ENCODE measurements at places on chromosomes 4 and X.

GRCh38 chr4:1841201-1841886 is 14.6 kb downstream of the LETM1 start:
- DNase-seq: no peak

GRCh38 chr4:77175201-77175611 is 18.2 kb downstream of the CCNG2 start:
- no peak for DNase-seq

GRCh38 chr4:135934026-135934425 is 1598.3 kb downstream of the PCDH18 start:
- no peak for DNase-seq

DNA sequence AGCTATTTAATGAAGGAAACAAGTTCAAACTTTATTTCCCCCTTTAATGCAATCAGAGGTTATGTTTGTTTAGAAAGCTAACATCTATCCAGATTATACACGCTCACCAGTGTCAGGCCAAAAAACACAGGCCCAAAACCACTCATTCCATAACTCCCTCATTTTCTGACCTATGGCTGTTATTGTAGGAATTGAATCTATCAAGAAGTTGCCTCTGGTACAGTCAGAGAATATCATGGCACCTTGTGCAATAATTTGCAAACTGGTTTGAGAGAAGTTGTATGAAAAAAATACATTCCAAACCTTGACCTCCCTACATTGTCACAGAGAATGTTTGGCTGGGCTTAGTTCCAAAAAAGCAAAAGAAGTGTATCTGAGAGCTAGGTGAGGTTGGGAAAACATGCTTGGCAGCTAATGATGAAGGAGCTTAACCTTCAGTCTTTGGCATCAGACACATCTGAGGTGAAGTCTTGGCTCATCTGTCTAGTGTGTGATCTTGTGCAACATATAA is 591.0 kb downstream of the ANKRD50 start:
- DNase-seq: no peak

GRCh38 chrX:154714925-154715324 is 36.0 kb downstream of the GAB3 start:
- no peak for DNase-seq

- no peak for DNase-seq
These were observed 31.6 kb downstream of the RASSF6 start for GRCh38 chr4:73588613-73589012.

DNA sequence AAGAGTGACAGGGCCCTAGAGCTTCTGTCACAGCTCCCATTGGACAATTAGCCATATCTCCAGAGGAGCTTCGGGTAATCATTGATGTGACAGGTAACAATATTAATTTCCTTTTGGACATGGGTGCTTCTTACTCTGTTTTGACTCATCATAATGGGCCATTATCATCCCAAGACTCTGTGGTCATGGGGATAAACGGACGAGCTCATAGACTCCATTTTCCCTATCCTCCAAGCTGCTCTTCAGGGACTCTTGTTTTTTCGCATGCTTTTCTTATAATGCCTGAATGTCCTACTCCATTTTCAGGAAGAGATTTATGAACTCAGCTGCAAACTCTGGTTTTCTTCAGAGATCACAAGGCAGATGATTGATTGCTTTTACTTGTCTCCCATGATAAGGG is 17.0 kb upstream of the UGT2B17 start:
- DNase-seq: no peak

GRCh38 chrX:139883984-139884383 is 48.9 kb downstream of the ATP11C start:
- DNase-seq: no peak

GRCh38 chrX:13968198-13968597 is 61.5 kb downstream of the GEMIN8 start:
- DNase-seq: no peak

DNA sequence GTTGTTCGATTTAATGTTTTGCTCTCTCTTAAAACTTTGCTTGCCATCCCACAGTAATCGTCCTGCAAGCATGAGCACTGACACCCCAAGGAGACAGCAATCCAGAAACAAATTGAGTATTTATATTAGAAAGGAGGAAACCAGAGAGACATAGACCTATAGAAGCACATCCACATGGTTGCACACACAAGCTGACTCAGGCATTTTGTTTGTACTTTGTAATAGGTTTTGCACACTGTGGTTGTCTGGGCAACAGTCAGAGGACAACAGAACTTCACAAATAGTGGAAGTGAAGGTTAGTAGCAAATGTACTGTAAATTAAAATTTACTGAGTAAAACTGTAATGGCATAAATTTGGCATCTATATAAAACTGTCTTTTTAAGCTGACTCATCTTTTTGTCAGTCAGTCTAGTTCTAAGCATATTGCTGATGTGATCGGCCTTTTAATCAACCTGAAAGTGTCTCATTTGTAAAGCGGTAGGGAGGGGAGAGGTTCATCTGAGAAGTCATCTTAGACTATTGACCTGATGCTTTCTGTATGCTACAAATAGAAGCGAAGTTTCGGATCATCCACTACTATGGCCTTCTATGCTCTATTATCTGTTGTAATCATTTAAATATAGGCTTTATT is 1624.7 kb downstream of the ARAP2 start:
- DNase-seq: no peak

DNA sequence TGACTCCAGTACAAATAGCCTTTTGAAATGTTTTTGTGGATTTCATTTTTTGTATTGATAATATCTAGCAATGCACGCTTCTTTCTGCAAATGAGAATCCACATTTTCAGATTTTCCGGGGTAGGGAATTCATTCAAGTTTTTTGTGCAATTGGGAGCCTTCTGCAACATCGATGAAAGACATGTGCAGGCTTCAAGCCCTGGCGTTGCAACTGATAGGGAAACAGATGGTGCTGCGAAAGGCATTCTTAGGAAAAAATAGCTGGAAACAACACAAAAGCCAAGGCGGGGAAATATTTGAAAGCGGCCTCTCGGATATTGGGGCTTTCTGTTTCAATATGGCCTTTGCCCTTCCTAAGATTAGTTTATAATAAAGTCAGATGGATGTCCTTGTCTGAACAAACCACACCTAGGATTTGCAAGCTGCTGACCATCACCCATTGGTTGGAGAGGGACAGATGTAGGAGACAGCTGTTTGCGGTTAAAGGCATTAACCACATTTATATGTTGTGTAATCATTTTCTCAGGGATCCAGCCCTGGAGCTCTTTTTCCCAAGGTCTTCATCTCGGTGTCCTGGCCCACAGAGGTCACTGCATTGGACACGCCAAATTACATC is 136.5 kb downstream of the PRKX start:
- DNase-seq: no peak

- no peak for DNase-seq
These were observed 793.6 kb upstream of the INTU start for GRCh38 chr4:126838941-126839679.

GRCh38 chrX:15617111-15617510 is 16.4 kb upstream of the ACE2 start:
- DNase-seq: no peak

- DNase-seq: no peak
These were observed at the start of gene C4orf51 for GRCh38 chr4:145679991-145680455. Gene C4orf51, plus strand, starts transcription at chr4:145680146. Its CDS starts 58 bp downstream, at chr4:145680204.

DNA sequence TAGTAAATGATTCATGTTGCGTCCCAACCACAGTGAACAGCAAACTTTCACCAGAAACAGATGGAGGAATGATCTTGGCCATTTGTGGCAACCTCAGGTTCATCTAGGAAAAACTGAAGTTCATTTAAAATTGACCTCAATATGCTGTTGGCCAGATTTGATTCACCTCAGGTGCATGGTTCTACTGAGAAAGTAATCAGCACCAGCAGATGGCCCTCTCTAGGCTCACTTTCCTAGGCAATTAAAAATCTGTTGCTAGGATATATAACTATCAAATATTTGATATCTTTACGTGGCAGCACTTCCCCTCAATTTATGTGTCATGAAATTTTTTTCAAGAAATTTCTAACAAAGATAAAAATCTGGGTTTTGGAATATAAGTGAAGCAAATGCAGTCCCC is 344.7 kb downstream of the GALNTL6 start:
- DNase-seq: no peak

DNA sequence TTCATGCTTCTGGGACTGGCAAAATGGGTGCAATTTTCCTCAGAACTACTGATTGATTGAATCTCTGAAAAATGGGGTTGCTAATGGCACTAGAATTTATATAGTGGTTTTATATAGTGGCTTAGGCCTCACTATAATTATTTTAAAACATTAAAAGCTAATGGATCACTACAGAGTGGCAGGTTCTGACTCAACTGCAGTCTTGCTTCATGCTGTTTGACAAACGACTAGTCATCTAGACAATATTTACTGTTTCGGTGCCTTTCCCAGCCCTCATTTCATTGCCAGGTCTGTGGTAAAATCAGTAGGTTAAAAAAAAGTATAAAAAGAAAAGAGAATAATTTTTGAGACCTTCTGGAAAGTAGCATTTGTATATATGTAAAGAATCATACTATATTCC is 352.8 kb upstream of the ATOH1 start:
- no peak for DNase-seq

- DNase-seq: no peak
These were observed 217.3 kb upstream of the TAPT1 start for GRCh38 chr4:16443504-16444088.

GRCh38 chrX:134004084-134004483 is 18.7 kb upstream of the GPC3 start:
- DNase-seq: no peak

GRCh38 chr4:21387683-21388082 is 560.9 kb downstream of the KCNIP4 start:
- no peak for DNase-seq

- DNase-seq: no peak
These were observed 222.7 kb upstream of the LNX1 start for GRCh38 chr4:53813998-53814397.

DNA sequence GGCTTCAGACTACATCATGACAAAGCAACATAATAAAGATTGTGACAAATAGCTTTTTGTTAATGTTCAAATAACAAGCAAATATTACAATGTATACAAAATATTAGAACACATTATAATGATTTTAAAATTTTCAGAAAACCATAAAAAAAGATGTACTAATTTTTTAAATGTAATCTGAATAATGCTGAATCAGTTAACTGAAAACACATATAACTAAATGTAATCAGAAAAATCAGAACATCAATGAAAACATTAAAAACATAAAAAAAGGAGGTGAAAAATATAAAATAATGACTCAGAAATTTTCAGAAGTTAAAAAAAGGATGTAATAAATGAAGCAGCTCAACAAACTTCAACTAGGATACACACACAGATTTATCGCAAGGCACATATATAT is 53.5 kb downstream of the ZNF721 start:
- DNase-seq: no peak

DNA sequence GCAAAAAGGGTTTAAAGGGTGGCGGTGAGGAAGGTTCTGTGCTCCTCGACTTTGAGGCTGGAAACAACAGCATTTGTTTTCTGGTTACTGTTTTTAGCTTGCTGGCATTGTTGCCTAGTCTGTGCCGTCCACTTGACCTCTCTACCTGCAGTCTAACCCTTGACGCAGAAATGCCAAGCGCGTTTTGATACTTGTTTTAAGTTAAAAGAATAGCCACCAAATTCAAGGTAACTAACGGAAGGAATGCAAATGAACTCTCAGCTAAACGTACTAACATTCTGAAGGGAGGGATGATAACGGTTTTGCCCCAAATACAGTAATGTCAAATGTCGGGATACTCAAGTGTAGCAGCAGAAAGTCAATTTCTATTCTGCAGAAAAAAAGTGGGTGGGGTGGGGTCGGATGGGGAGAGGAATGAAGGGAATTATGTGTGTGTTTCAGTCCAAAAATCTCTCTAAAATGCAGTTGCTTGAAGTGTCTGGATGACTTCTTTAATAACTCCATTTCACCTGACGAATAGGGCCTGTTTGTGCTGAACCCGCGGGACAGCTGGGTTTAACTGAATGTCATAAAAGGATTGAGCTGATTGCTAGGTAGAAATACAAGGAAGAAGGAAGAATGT is 3.4 kb upstream of the NKX6-1 start:
- DNase-seq: no peak

DNA sequence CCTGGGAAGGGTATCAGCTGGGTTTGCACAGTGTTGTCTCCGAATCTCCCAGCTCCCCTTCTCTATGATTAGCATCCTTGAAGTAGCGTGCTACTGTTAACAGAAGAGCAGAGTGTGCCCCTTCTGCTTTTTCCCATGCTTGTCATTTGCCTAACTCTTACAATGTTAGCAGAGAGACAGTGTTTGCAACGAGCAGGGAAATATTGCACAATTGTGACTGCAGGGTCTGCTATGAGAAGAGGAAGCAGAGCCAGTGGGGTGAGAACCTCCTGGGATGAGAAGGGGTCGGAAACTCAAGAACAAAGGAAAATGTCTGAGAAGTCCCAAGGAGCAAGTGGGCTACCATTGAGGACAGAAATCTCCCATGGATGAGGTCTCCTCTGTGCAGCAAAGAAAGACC is 7.8 kb upstream of the CHRNA9 start:
- DNase-seq: no peak
